ENCODE measurements at places on chromosomes 4 and X. TPM values are rescaled to one million over a fixed set of nuclear protein-coding genes. Genes with fewer than 3 reads are reported as not detected.

The DBET gene
- not detected for total RNA-seq

The ADGRG4 gene
- not detected for total RNA-seq

The FGFR3 gene
- 2.4 TPM for total RNA-seq

The TRIM2 gene
- total RNA-seq = 13.9 TPM

The SPP1 gene
- total RNA-seq = not detected

The SPIN2A gene
- 0.13 TPM for total RNA-seq

The CSAG1 gene
- not detected for total RNA-seq

The ZNF732 gene
- total RNA-seq = 0.63 TPM

The TMSB15C gene
- 10.9 TPM for total RNA-seq

The FAM114A1 gene
- total RNA-seq = 76.8 TPM

The F9 gene
- not detected for total RNA-seq

The NXT2 gene
- 8.2 TPM for total RNA-seq

The TLR6 gene
- total RNA-seq = 0.13 TPM

The RASGEF1B gene
- under 0.01 TPM for total RNA-seq

The POLN gene
- 1.9 TPM for total RNA-seq

The GYPB gene
- not detected for total RNA-seq

The ZNF157 gene
- total RNA-seq = not detected

The TCEAL7 gene
- total RNA-seq = 0.26 TPM

The FAM184B gene
- total RNA-seq = not detected

The TLR1 gene
- total RNA-seq = 5.3 TPM

The RGS12 gene
- 30.7 TPM for total RNA-seq

The GUCY1A1 gene
- 50.6 TPM for total RNA-seq

The NALF2 gene
- 0.13 TPM for total RNA-seq

The PAK3 gene
- total RNA-seq = 1.3 TPM

The NSG1 gene
- 0.13 TPM for total RNA-seq

The ADD1 gene
- 180 TPM for total RNA-seq

The P2RY4 gene
- total RNA-seq = not detected

The RAB33B gene
- 15.3 TPM for total RNA-seq

The PASD1 gene
- total RNA-seq = not detected

The LPAR4 gene
- not detected for total RNA-seq

The PORCN gene
- total RNA-seq = 4.6 TPM

The GAGE12J gene
- total RNA-seq = not detected
